AG04449 (cell line): ENCODE measurements at places on chromosomes 5 and 9.

DNA sequence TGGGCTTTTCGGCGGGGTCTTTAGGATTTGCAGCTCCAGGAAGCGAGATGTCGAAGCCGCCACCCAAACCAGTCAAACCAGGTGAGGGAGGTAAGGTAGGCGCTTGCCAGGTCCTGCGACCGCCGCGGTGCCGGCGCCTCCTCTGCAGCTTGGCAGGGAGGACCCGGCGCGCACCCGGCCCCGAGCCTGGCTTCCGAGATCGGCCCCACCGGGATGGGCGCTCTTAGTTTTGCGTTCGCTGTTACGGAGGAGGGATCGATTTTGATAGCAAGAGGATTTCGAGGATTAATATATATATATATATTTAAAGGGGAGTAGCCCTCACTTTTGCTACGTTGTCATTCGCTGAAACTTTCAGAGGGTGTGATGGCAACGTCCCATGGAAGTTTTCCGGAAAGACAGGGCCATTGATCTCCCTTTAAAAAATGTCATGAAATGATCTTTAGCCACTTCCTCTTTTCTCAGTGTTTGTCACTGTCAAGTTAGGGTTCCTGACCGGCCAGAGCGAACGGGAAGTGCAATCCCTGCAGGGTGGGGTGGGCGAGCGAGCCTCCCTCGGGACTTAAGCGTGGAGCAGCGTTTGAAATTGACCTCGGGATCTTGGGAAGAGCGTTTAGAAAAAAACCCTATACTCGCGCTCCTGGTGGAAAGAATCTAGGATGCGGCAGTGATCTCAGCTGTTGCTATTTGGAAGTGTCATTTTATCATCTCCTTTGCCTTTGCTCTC lies 495 bp downstream of the OSTF1 start:
- DNase-seq = no peak

DNA sequence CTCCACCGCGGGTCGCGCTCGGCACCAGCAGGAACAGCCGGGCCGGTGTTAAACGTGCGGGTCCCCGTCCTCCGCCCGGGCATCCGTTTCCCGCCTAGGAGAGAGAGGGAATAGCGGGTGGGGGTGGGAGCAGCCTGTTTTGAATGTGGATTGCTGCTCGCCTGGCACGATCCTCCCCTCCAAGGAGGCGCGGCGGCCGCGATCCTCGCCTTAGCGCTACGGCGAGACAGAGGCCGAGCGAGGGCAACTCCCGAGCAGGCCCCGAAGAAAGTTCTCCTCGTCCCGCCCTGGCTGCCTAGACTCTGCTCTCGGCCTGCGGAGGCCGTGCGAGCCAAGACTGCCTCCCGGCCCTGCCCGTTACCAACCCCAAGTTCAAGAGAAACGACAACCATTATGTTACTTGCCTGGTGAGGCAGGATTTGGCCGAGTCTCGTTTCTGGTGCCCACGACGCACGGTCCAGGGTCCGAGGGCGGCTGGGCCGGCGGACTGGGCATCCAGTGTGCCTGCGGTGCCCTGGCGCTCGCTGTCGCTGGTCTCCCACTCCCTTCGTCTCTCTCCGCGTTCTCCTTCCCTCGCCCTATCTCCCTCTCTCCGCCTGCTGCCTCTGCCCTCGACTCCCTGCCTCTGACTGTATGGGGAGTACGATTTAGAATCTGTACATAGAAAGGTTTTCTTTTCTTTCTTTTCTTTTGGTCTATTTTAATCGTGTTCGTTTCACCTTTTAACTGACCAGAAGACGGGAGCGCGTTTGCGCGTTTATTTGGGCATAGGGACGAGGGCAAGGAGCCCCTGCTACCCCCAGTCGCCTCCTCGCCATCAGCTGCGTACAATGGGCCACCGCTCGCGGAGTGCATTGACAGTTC lies 724 bp downstream of the NR2F1-AS1 start:
- DNase-seq = no peak

GRCh38 chr9:124449381-124450151 lies 685 bp upstream of the ADGRD2 start:
- no peak for DNase-seq

- no peak for DNase-seq
Measured at GRCh38 chr5:117547192-117547591, 972.6 kb upstream of the SEMA6A start.

DNA sequence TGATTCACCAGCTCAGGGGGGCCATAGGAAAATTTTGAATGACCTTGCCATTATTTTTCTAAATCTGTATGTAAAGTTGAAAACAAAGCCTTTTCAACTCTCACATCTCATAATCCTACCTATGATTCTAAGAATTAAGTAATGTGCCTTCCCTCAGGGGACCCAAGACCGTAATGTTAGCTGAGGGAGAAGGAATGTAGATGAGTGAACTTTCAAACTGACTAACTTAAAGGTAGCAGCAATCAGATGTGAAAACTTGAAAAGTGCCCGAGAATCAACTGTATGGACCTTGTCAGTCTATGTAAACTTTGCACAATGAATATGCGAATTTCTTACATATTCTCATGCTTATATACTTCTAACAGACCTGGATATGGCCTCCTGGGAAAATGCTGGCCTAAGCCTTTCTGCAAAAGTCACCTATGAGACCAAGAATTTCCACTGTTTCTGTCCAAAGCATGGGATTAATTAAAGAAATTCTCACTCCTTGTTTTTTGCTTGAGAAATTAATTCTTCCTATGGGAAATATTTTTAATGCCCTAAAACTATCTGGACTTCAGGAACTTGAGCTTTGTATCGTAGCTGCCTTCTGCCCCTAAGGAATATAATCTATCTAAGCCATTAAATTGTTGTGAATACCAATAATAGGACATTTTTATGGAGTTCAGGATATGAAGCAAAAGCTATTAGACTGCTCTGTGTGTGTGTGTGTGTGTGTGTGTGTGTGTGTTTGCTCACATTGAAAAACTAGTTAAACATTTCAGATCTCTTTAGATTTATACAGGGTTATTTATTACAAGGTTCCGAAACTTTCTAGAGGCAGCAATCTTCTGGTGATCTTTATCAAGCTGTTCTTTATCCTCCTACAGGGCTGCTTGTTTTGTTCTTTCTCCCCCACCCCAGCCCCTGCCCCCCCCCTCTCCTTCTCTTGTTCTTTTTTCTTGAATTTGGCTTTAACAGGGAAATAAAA lies 169.1 kb upstream of the CLINT1 start:
- DNase-seq = no peak
